ENCODE measurements at places on chromosomes 2 and 18. TPM values are rescaled to one million over a fixed set of nuclear protein-coding genes. Genes with fewer than 3 reads are reported as not detected.

TNP1 gene
- not detected for total RNA-seq

LCT gene
- under 0.01 TPM for total RNA-seq

- DNase-seq: no peak
Measured at GRCh38 chr18:31684279-31685096, at the start of gene B4GALT6. Gene B4GALT6 (minus strand): TSS chr18:31684581. CDS start chr18:31684426, 155 bp downstream.

DNA sequence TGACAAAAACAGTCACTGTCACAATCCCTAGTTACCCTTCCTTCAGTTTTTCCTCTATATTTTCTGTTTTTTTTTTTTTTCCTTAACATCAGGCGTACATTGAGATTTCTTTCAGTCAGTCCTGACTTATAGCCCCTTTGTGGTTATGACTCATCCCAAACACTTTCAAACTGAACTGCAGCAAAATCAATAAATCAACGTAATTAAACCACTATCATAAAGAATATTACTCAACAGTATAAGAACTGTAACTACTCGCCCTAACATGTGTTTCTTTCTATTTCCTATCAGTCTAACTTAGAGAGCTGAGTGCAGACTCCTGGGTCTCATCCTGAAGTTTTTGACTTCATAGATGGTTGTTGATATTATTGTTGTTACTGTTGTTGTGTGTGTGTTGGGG is 523.5 kb downstream of the LRRTM4 start:
- no peak for DNase-seq

- DNase-seq: no peak
Measured at GRCh38 chr2:232196802-232197201, 181.7 kb upstream of the ALPP start.

SKA1 gene
- 13.9 TPM for total RNA-seq

DNA sequence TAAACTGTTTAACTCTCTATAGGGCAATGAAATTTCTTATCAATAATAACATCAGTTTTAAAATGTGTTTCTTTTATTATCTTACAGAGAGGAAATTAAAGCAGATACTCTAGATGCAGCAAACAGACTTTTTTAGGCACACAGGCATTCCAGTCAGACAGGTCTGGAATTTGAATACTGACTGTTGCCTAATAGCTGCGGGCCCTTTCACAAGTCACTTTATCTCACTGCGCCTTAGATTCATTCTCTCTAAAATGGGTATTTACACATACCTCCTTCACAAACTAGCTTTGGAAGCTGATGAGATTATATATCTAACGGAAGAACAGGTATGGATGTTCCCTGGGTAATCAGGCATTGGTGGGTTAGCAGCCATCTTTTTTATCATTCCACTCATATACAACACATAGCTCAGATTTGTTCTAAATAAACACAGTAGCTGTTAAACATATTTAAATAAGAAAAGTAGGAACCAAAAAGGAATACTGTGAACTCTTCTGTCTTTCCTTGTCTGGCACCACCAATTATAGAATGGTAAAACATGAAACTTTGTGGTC is 104.2 kb downstream of the LRP2 start:
- DNase-seq: no peak

- no peak for DNase-seq
Measured at GRCh38 chr18:28504066-28504465, 327.1 kb upstream of the CDH2 start.

DNA sequence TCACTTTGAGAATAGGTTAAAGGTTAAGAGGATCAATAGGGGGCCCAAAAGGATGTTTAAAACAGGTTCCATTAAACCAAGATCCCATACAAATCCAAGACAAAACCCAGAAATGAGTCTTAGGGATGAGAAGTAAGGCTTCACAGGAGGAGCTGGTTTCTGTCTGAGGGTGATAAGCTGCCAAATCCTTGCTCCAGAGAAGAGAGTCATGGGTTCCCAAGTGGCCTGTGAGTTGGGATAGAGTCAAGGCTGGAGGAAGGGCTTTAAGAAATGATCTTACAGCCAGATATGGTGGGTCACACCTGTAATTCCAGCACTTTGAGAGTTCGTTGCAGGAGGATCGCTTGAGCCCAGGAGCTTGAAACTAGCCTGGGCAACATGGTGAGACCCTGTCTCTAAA is 40.2 kb upstream of the LCLAT1 start:
- no peak for DNase-seq

- no peak for DNase-seq
Measured at GRCh38 chr2:9329497-9329896, 93.8 kb downstream of the ITGB1BP1 start.

- no peak for DNase-seq
Measured at GRCh38 chr2:97788986-97789644, 75.7 kb downstream of the ZAP70 start.

DNA sequence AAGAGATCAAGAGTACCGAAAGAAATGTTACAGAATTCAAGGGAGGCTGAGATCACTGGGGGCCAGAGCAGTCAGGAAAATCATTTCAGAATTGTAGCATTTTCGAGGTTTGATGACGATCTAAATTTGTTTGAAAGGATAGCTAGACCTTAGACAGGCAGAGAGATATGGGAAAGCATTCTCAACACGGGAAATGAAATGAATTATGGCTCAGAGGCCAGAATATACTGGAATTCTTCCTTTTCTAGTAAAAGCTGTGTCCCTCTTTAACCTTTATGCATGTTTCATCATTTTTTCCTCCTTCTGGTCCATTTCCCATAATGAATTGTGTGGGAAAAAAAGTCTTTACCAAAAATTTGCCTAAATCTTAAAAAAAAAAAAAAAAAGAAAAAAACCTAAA is 78.8 kb downstream of the NABP1 start:
- no peak for DNase-seq

SPAG16 gene
- 16.9 TPM for total RNA-seq

CENPA gene
- total RNA-seq: 7.7 TPM

BUB1 gene
- total RNA-seq: 45.8 TPM

DNA sequence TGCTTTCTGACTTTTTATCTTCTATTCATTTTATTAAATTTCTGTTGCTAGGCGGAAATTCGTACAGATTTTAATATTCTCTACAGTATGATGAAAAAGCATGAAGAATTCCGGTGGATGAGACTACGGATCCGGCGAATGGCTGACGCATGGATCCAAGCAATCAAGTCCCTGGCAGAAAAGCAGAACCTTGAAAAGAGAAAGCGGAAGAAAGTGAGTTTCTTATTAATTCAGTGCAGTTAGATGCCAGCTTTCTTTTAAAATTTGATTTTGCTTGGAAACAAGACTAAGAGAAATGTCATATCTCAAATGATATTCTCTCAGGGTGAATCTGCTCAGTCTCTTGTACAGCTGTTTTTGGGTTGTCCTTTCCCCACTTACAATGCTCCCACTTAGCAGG is 84.3 kb downstream of the MGAT5 start:
- no peak for DNase-seq

GRCh38 chr2:198045227-198045626 is 240.8 kb downstream of the PLCL1 start:
- DNase-seq: no peak

DNA sequence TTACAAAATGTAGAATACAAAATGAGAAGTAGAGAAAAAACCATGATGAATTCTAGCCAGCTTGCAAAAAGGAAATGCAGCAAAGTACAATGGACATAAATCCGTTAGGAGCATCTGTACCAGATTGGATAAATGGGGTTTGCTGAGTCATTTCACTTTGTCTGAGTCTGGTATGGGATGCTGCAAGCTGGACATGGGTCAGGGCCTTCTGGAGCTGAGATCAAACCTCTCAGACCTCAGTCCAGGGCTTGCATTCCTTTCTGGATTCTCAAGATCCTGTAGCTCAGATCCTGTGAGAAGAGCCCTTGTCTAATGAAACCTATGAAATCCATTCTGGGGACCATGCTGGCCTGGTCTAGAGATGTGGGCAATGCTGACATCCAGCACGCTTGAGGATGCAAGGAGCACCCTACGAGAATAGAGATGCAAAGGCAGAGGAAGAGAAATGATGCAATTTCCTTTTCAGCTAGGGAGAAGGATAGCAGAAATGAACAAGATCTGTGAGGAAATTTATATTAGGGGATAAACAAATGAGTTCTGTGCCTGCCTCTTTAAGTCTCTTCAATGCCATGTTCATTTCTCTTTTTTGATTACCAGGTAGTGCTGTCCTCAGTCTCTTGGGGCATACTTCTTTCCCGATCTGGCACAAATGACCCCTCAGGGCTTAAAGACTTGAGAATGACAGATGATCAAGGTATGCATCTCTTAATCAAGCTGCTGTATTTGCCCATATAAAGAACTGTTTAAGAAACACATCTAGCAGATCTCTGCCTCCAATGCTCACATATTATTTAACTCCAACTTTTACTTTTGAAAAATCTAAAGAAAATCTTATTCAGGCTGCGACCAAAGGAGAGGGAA is 230.4 kb downstream of the MEIS1 start:
- peak; percentile 65 for DNase-seq

GRCh38 chr2:206442833-206443734 is at the start of gene ADAM23:
Gene ADAM23 (plus strand): TSS chr2:206443532. CDS start chr2:206443867, 335 bp downstream.
- peak; percentile 52 for DNase-seq

GRCh38 chr2:221573430-221574230 is 1.5 kb upstream of the EPHA4 start:
- peak; percentile 67 for DNase-seq

DNA sequence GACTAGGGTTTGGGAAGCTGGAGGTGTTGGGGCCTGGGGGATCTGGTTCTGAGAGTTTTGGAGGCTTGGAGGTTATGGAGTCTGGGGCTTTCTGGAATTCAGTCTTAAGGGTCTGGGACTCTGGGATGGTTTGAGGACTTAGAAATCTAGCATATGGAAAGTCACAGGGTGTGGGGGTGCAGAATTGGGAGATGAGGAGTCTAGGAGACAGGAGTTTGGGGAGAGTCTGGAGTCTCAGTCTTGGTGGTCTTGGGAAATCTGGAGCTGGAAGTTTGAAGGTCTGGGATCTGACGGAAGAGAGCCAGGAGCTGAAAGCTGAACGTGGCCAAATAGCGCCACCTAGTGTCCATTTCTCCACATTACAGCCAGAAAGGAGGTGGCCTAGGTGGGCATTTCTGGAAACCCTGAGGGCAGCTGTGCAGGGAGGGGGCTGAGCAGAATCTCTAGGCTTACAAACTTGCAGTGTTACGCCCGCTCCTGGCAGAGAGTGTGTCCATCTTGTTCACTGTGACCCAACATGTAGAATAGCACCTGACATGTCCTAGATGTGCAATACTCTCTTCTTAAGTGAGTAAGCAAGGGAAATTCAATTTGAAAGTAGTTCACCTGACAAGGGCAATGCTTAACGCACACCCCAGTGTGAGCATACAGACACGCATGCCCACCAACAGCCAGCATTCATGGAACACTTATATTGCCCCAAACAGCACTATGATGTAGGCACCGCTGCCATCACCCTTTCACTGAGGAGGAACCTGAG is 204.8 kb downstream of the TFCP2L1 start:
- peak; percentile 34 for DNase-seq

DNA sequence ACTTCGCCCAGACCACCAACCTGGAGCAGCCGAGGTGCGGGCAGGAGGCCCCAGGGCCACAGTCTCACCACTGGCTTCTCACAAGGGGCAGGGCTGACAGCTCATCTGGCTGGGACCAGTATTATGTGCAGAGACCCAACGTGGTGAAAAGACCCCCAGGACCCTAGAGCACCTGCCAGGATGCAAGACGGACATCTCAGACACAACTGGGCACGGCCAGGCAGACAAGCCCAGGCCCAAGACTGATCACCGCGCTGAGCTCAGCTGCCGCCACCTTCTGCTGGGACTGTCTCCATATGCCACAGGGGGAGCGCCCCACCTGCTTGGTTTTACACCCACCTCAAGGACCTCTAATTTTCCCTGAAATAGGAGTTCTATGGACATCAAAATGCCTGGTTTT is 23.2 kb downstream of the HDAC4 start:
- DNase-seq: no peak

Data from IMR-90 (cell line).